HFF-Myc (cell line): ENCODE measurements at places on chromosomes 16 and 17.

DNA sequence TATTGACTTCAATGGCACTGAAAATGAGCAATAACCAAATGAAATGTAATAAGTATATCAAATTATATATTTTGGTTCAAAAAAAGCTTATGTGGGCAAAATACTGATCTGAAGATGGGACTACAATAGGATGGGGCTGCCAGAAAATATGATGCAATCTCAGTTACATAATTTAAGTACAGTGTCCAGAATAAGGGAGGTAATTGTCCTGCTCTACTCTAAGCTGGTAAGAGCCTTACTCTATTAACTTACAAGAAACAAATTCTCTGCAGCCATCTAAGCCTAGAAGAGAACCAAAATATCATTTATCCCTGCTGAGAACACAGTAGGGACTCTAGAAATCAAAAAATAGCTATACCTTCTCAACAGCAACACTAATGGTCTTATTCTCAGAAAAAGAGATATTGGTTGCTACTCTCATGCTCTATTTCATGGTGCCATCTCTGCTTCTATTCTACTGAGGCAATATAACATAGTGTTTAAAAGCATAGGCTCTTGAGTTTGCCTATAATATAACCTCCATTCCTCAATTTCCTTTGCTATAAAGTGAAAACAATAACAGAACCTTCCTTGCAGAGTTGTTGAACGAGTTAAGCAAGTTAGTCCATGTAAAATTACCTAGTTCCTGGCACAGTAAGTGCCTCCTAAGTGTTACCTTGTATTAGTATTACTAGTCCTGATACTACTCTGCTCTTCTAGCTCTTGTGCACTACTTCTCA, 19.9 kb downstream of the NQO1 start:
- DNase-seq = no peak

DNA sequence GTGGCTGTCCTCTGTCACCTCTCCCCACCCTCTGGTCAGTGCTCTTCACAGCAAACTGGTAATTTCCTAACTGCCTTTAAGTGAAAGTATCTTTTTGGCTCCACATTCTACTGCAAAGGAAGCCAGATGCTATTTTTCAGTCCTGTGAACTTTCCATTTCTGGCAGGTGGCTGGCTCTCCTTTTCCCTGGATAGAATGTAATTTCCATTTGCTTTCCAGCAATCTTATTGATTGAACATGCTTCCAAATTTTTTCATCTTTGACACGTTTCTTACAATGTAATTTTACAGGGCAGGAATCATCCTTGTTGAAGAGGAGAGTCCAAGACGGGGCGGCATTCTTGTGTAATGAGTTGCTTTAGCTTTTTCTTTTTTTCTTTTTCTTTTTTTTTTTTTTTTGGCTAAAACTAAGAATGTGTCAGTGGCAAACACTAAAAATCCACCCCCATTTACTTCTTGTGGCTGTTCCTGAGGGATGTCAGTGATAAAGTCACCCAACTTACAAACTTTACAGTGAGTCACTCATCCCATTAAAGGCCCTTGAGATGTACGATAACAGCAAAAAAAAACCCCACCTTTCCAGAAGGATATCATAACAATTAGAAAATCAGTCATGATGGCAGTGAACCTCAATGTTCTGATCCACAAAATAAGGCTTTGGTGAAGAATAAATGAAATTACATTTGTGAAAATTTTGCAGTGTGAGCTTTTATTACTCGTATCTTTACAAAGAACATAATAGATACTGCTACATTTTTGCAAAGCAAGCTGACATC, 29.4 kb upstream of the PRKCA start:
- DNase-seq = peak; percentile 65

GRCh38 chr16:23244122-23244521, 58.0 kb upstream of the SCNN1B start:
- no peak for DNase-seq

GRCh38 chr17:69539781-69540319, 125.4 kb downstream of the MAP2K6 start:
- peak; percentile 82 for DNase-seq

DNA sequence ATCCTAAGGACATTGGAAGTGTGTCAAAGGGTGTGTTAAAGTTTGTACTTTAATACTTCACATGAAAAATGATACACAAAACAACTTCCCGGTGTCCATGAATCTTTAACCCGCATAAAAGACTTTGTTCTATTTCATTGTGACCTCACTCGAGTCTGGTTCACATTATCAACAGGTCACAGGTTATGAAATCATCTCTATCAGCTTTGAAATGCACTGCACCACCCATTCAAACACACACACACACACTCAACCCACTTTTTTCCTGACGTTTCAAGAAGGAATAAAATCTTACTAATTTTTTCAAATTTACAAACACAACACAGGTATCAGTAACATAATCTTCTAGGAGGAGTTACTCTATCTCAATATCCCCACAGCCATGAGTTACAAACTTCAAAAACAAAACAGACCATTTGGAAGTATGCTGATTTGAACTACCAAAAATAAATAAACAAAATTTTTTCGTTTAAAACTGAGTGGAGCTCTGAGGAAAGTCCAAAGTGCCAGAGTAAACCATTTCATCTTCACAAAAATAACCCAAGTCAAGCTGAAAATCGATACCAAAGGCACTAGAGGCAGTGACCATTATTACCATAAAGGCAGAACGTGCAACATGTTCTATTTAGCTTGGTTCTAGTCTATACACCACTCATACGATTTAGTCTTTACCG, 2.7 kb downstream of the ACOX1 start:
- DNase-seq = no peak

DNA sequence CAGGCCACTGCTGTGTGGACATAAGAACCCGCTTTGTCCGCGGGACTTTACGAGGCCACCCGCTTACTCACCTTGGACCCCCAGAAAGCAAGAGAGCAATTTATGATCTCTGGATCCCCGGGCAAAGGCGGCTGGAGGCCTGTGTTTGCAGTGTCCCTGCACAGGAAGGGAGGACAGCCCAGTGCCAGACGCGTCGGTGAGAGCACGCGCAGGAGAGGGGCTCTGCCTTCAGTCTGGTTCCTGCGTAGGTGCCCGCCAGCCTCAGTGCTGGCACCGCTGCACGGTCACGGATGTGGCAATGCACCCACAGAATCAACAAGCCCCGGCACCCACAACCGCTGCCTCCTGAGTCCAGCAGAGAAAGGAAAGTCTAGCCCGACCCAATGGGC, 248.4 kb downstream of the C16orf95 start:
- DNase-seq = no peak
